ENCODE measurements at places on chromosomes 4 and X.

GRCh38 chrX:11953615-11954014 is 184.7 kb upstream of the FRMPD4 start:
- DNase-seq: peak; percentile 50

DNA sequence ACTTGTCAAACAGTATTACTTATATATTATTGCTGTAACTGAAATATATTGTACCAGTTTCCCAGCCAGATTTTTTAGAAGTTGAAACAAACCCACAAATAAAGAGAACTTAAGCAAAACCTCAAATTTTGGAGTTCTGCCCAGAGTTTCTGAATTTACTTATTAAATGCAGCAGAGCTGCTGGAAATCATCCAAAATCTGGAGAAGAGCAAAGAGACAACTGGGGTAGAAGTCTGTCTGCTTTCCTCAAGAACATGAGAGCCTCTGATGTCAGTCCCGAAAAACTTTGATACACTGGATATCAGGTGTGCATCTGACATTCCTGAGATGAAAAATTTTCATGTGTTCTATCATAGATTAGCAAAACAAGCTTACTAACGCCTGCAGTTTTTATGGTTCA is 325.9 kb downstream of the NR3C2 start:
- DNase-seq: no peak

- DNase-seq: no peak
These were observed 87.3 kb upstream of the TET2 start for GRCh38 chr4:105059337-105059736.

GRCh38 chrX:40543661-40544328 is 37.0 kb upstream of the ATP6AP2 start:
- DNase-seq: no peak

- no peak for DNase-seq
These were observed 689.3 kb downstream of the CENPC start for GRCh38 chr4:66855956-66856355.
